ENCODE measurements at places on chromosomes 3 and 15. TPM values are rescaled to one million over a fixed set of nuclear protein-coding genes. Genes with fewer than 3 reads are reported as not detected.

Gene PRSS50
- not detected for total RNA-seq

Gene SCAANT1
- not detected for total RNA-seq

Gene RGMA
- 76.7 TPM for total RNA-seq

Gene IFRD2
- total RNA-seq = 231 TPM

Gene LPP
- total RNA-seq = 1,791 TPM

Gene CADPS
- not detected for total RNA-seq

Gene ALDH1A2
- total RNA-seq = 9.3 TPM

Gene GABRG3
- total RNA-seq = not detected

Gene SLC2A2
- total RNA-seq = not detected

Gene HCLS1
- 19.8 TPM for total RNA-seq

Gene ZDHHC19
- total RNA-seq = not detected

Gene DUSP7
- 76.5 TPM for total RNA-seq

Gene CYP11A1
- total RNA-seq = 62.4 TPM

Gene ANKRD63
- total RNA-seq = not detected

Gene CPB1
- 0.21 TPM for total RNA-seq

Gene ANXA2
- total RNA-seq = 730 TPM

Gene FAM227B
- not detected for total RNA-seq

Gene SLC38A3
- not detected for total RNA-seq

GRCh38 chr15:90873998-90874605 is 5.7 kb downstream of the FURIN start:
- no peak for DNase-seq

DNA sequence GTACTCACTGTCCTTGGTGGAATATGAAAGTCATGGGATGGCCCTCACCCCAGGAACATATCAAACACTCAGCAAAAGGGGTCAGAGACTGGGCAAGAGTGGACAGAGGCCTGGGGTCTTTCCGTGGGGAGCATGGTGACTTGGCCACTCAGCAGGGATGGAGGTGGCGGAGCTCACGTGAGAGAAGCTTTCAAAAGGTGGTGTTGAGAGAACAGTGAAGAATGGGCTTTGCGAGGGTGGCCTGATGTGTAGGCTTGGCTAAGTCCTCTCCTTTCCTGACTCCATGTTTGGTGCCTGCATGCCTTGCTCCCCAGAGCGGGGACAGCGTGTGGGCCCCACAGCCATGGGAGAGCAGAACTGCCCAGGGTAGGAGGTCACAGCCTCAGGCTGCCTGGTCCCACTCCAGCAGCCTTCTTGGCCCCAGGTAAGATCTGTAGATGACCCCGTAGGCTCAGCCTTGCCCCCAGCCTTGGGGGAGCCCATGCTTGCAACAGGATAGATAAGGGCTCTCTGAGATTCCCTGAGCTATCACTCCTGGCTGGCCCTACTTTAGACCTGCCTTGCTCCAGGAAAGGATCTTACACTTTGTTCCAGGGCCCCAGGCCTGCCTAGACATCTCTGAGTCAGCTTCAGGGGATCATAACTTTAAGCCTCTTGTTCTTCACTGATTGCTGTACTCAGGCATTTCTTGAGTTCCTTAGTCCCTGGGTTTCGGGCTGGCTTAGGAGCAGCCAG is 17.0 kb downstream of the RPLP1 start:
- DNase-seq = no peak

DNA sequence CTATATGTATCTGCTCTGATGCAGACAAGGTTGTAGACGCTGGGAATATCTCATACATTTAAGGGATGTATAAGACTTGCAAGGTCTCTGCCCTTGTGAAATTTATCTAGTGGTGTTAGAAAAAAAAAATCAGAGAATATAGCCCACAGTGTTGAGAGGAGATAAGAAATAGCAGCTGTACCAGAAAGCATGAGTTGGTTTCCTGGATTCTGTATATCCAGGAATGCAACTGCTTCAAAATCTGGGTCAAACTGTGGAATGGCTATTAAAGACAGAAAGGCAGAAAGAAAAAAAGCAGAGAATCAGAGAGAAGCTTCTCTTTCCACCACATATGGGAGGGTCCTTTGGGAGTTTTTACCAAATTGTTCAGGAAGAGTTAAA is 1.5 kb upstream of the TMEM212 start:
- DNase-seq = no peak

DNA sequence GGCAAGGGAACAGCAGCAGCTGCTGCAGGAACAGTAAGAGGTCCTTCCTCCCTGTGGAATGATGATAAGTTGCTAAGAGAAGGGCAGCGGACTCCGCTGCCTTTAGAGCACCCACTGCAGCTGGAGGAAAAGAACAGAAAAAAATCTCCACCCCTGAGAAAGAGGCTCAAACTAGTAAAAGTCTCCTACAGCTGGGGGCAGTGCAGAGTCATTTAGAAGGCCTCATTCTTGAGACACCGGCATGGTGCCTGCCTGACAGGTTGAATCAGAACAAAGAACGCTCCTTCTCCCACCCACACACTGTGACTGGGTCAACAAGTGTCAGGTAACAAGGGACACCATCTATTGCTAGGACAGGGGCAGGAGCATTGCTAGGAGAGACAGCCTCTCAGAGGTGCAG is 188.4 kb downstream of the ABHD5 start:
- peak; percentile 21 for DNase-seq

GRCh38 chr15:99345832-99346462 is 94.7 kb downstream of the LRRC28 start:
- DNase-seq = no peak

- no peak for DNase-seq
Measured at GRCh38 chr3:140629357-140630137, 48.3 kb upstream of the TRIM42 start.

GRCh38 chr3:170418422-170419398 is at the start of gene CLDN11:
Gene CLDN11 (plus strand): TSS chr3:170418868. CDS start chr3:170419067, 199 bp downstream.
- no peak for DNase-seq

DNA sequence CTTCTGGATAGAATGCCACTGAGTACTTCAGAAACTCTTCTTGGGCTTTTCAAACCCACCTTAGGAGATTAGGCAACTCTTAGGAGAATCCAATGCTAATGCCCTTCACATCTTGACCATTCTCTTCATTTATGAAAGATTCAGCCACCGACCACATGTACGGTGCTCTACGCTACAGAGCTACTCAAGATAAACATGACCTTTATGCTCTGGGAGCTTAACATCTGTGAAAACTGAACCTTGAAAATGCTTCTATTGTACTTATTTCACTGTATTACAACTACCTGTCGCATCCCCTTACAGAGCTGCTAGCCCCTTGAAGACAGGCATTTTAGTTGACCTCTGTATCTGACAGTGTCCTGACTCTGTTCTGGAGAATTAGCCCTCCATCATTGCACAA is 19.5 kb upstream of the ARRDC4 start:
- DNase-seq = no peak

DNA sequence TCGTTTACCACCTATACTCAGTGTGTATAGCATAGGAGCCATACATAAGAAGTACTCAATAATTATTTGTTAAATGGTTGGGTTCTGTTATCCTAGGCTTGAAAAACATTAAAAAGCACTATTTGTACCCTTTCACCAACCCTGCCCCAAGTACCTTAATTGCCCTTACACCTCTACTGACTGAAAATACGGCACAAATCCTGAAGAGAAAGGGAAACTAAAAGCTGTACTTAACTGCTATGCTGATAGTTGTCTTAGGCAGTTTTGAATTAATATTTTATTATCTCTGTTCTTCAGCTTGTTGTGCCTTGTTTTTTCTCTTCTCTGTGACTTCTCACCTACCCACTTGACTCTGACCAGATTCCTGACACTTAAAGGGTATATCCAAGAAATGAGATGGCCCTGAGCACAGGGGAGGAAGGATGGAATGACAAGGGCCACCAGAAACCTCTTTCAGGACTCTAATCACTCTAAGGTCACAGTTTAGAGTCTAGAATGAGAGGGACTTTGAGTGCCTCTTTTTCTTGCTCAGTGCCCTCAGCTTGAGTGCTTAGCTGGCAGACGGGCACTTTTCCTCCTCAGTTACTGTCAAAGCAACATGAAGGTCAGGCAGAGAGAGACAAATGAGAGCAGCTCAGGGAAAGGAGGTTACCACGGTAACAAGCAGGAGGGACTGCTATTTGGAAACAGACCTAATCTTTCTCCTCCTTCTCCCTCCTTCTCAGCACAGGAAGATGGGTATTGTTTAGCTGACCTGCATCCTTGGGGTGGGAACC is 136.5 kb downstream of the ZNF609 start:
- DNase-seq = no peak

DNA sequence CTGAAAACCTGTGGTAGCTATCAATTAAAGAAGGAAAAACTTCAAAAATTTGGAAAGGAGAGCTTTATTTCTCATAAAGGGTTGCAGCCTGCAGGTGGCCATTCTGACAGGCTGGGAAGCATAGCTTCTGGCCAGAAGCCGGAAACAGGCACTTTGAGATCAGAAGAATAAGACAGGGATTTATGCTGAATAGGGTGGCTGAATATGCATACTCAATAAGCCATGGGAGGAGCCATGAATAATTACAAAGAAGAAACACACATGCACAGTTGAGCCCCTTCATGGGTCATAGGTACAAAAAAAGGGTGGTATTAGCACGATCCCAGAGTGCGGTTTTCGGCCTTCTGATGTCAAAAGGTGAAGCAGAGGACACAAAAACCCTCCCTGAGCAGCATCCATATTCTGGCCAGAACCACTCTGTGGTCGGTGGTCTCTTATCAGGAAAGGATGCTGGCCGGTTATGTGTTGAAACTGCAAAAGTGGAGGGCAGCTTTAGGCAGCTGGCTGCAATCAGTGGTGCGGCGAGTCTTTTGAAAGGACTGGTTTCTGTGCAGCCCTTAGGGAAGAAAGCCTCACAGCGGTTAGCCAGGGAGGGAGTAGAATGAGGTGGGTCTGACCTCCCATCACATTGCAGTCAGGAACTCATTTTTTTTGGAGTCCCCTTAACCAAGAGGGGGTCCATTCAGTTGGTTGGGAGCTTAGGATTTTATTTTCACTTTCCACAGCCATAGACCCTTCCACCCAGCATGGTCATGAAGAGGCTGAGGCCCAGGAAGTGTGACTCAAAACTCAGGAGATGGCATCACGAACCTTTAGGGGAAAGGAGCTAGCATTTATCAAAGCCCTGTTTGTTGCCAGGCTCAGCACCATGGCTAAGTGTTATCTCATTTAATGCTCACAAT is 34.7 kb upstream of the CCDC174 start:
- DNase-seq = no peak

GRCh38 chr3:136954980-136955780 is 2.6 kb upstream of the IL20RB start:
- DNase-seq = no peak

GRCh38 chr3:58535531-58536500 is 1.2 kb downstream of the ACOX2 start:
- DNase-seq = no peak

DNA sequence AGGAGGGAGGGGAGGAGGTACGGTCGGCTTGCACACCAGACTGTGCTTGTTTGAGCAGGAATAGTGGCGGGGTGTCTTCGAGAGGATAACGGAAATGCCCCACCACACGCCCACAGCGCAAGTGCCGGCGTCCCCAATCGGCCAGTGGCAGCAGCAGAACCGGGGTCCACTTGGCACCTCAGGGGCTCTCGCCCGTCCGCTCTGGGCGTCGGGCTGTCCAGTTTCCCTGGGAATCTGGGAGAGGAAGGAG is 53.7 kb downstream of the CCDC54 start:
- no peak for DNase-seq

- no peak for DNase-seq
Measured at GRCh38 chr3:59258550-59259260, 208.9 kb upstream of the CFAP20DC start.

DNA sequence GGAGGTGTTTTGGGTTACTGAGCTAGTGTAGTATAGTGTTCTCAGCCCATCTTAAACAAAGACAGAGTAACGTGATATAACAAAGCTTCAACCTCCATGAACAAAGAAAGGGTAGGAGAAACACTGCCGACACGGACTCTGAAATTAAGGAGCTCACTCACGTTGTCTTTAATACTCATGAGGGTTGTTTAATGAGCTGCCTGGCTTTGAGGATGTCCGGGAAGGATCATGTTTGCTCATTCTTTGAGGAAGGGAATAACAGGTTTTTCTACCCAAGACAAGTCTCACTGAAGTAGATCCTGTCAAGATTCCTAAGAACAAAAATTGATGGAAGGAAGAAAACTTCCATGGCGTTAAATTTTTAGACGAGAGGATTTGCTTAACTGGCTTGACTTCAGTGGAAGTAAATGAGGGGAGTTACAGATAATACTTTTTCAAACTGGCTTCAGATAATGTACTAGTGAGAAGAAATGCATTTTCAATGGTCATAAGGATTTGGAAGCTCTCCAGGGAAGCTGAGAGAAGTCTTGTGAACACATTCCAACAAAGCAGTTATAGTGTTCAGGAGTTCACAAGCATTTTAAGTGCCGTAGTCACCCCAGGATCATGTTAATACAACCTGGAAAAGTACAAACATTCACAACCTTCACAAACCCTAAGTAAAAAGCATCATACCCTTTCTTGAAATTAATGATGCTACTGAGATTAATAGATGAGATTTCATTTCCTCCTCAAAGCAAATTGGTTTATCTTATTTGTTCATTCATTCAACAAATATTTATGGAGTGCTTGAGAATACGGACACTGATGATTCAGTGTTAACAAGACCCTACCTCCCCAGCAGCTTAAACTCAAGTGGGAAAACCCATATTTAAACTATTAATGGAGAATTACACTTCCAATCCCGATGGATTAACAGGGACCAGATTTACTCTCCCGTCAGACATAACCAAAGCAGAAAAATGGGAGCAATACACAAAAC is 101.5 kb downstream of the SHQ1 start:
- DNase-seq = no peak

- DNase-seq = no peak
Measured at GRCh38 chr15:78564743-78565096, 600 bp upstream of the CHRNA5 start.

- DNase-seq = no peak
Measured at GRCh38 chr3:139287557-139287956, 56.3 kb upstream of the MRPS22 start.

GRCh38 chr3:70065696-70066253 is 66.2 kb downstream of the SAMMSON start:
- no peak for DNase-seq

GRCh38 chr15:45174069-45174468 is 13.7 kb downstream of the SHF start:
- DNase-seq = no peak

- DNase-seq = no peak
Measured at GRCh38 chr3:194492001-194492400, 5.2 kb upstream of the ATP13A3 start.

- no peak for DNase-seq
Measured at GRCh38 chr3:152050903-152051302, 177.5 kb downstream of the SUCNR1 start.

- DNase-seq = no peak
Measured at GRCh38 chr3:42189736-42190135, 76.2 kb downstream of the CCK start.

- DNase-seq = no peak
Measured at GRCh38 chr15:24761704-24762302, 86.2 kb downstream of the NPAP1 start.

- no peak for DNase-seq
Measured at GRCh38 chr15:40072216-40072990, 33.4 kb upstream of the SRP14 start.

- no peak for DNase-seq
Measured at GRCh38 chr15:62491642-62492041, 326.6 kb upstream of the C2CD4B start.

DNA sequence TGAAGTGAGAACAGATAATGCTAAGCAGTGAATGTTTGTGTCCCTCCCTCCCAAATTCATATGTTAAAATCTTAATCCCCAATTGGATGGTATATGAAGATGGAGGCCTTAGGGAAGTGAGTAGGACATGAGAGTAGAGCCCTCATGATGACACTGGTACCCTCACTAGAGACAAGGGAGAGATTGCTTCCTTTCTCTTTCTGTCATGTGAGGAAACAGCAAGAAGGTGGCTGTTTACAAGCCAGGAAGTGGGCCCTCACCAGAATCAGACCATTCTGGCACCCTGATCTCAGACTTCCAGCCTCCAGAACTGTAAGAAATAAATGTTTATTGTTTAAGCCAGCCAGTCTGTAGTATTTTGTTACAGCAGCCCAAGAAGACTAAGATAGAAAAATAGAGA is 209.5 kb downstream of the SATB1 start:
- DNase-seq = no peak

All from ascending aorta (tissue), 2 donors.